ENCODE measurements at places on chromosomes 6 and 20.
A peak's percentile ranks its signal among the peaks of the same experiment; 100 is the strongest.

GRCh38 chr20:63475209-63475608 is 2.8 kb upstream of the KCNQ2 start:
- no peak for DNase-seq

DNA sequence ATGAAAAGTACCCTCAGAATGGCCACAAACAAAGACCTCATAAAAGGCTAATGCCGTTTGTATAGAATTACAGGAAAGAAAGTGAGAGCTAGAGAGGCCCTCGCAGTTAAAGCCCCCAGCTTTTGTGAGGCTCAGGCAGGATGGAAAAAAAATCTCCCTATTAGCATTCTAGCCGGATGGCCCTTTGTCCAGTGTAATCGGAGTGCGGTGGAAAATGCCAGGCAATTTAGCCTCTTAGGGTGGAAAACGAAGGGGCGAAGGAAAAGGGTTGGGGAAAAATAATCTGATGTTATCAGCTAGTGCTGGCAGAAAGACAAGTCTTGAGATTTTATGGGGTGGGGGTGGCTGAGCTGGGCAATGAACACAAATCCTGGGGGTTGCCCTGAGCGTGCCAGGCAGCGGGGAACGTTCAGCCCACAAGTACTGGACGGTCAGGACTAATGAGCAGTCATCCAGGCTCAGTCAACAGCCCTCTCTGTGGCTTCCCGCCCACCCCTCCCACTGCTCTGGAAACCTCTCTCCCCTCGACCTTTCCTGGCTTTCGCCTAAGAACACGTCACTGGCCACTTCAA is 92.4 kb downstream of the PSMG4 start:
- DNase-seq, result peak; percentile 52

- no peak for DNase-seq
Measured at GRCh38 chr20:61918548-61918947, 147.1 kb downstream of the TAF4 start.

DNA sequence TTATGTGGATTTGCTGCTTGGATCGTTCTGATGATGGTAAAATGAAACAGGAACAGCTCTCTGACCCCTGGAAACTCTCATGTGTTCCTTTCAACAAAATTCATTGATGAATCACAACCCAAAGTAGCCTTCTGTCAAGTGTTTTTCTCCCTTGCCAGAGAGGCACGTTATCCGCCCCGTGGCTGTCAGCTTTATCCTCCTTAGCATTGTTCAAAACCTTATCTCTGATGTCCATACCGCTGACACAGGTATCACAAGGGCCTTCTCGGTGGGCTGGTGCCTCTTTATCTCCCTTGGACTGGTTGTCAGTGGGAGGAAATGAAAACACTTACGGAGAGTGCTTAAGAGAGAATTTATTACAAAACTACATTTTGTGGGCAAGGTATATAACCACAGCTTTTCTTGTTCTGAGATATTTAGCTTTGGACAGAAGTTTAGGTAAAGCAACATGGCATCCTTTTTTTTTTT is 84.9 kb downstream of the TIAM2 start:
- no peak for DNase-seq

DNA sequence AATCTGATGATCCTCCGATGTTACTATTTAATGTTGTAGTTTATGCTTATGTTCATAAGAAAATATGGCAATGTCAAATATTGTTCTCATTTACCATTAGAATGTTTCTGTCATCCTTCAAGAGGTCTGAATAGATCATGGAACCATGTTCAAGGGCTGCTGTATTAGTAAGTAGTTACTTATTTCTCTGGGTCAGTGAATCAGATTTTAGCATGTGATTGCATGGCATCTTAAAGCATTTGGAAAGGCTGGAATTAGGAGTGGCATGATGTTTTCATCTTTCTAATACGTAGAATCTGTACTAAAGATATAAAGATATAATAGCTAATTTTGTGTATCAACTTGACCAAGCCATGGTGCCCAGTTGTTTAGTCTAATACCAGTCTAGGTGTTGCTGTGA is 40.5 kb upstream of the NKX2-4 start:
- no peak for DNase-seq

GRCh38 chr6:44272999-44273566 is 2.8 kb downstream of the TMEM151B start:
- no peak for DNase-seq

DNA sequence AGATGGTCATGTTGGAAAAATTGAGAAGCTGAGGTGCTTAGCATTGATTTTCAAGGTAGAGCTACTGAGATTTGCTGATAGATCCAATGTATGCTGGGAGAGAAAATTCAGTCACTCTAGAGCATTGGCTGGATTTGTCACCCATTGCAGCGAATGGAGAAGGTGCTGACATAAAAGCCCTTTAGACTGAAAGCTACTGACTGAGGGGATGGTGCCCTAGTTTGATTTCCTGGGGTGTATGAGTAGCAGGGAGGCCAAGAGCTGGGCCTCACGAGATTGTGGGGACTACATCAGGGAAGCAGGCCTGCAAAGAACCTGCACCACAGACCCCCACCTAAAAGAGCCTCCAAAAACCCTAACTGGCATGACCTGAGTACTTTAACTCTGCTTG is 23.9 kb upstream of the PRND start:
- DNase-seq, result no peak

DNA sequence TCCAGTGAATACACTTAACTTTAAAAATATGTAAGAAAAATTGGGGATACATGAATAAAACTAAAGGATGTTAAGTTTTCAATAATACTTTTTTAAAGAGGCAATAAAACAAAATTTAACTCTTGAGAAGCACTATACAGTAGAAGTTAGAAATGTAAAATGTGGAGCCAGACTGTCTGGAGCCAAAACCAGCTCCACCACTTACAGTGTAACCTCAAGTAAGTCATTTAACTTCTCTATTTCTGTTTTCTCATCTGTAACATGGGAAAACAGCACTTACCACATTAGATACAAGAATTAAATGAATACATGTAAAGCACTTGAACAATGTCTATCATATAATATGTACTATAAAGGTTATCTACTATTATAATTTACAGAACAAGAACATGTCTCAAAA is 6.7 kb downstream of the ATG5 start:
- no peak for DNase-seq

DNA sequence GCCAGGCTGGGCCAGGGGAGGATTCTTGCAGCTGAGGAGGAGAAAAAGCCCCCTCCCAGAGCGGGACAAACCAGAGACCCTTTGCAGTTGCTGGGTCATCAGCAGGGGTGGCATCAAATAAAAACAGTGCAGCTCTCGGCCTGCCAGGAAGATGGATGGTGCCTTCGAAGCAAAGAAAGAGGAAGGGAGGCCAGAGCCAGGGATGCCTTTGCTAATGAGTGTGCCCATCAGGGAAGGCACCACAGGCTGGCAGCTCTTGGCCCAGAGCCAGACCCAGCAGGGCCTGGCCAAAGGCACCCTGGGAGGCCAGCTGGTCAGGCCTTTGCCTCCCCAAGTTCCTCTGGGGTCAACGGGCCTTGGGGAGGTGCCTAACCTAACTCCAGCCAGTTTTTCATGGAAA is 26.3 kb upstream of the ZNF318 start:
- DNase-seq, result no peak

Measured in NCI-H1417 (cell line).